ENCODE measurements at places on chromosomes 12 and 14. TPM values are rescaled to one million over a fixed set of nuclear protein-coding genes. Genes with fewer than 3 reads are reported as not detected.

- no peak for DNase-seq
Measured at GRCh38 chr14:42855085-42855484, 1248.4 kb downstream of the LRFN5 start.

DNA sequence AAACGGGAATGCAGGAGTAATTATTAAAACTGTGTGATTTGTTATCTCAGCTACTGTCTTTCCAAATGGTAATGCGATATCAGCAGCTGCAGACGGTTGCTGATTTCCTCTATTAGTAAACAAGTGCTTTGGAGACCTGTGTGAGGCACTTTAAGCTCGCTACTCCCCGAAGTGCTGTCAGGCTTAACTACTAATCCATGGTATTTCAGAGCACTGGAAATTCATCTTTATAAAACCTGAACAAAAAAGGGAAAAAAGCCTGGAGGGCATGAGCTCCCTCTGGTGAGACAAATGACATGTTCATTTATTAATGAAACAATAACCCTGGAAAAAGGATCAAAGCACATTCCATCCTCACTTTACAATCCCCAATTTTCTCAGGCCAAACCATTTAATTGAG lies 143.6 kb upstream of the OTX2 start:
- DNase-seq, result no peak

DNA sequence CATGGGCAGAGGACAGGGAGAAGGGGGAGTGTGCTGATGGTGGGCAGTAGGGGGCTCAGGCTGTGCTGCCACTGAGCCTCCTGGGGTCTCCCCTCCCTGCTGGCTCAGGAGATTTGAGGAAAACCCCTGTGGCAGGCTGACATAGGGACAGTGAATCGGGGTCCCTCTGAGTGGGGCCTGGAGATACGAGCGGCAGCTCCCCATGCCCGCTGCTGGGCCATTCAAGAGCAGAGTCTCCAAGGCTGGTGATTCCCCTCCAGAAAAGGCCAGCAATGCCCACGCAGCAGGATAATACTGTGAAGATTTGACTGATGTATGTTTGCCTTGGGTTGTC lies 288.7 kb upstream of the SFSWAP start:
- no peak for DNase-seq

GRCh38 chr12:49296034-49296835 lies 1.3 kb downstream of the PRPH start:
- DNase-seq, result no peak

DNA sequence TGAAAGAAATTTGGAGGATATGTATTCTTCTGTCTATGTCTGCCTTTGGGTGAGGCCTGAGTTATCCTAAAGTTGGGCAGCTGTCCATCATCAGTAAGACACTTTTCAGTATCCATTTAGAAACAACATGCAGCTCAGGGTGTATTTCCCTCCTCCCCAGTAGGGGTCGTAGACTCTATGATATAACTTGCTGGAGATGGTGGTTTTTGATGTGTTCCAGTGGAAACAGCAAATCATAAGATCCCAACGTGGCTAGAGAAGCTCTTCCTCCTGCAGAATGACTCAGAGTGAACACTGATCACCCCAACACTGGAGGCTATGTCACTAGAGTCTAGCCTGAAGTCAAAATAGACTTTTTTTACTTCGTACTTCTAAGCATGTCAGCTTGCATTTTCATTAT lies 331.6 kb upstream of the STXBP6 start:
- no peak for DNase-seq

DNA sequence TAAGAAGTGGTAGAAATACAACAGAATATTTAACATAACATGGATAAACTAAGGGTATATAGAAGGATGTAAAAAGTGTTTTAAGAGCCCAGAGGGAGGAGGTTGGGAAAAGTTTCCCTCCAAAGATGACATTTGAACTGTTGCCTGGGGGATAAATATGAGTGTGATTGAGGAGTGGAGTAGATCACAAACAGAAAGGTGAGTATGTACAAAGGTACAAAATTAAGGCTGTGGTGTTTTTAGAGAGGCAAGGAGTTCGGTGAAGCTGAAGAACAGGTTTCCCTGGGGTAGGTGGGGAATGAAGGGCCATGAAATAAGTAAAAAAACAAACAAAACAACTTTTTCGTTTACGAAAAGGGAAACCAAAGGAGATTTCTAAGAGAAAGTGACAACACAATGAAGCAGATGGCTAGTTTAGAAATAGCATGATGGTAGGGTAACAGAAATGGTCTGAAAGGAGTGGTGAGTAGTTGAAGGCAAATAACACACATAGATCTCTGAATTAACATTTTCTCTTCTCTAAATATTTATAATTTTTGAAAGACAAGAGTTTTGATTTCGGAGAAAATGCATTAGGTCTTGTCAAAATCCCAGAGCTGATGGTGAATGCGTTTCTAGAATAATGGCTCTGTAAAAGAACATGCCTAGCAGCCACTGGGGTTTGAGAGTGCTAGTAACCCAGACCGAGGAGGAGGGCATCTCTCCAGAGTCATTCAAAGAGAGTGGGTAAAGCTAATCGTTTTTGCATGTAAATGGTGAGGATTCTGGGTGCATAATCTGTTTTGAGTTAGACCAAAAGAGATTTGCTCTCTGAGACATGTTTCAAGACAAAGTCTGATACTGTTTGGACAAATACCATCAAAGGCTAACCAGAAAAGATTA lies 240.4 kb upstream of the DCN start:
- no peak for DNase-seq

GRCh38 chr12:115121053-115121452 lies 437.1 kb upstream of the TBX3 start:
- DNase-seq, result no peak

- no peak for DNase-seq
Measured at GRCh38 chr14:77296906-77297305, 23.8 kb downstream of the POMT2 start.

DNA sequence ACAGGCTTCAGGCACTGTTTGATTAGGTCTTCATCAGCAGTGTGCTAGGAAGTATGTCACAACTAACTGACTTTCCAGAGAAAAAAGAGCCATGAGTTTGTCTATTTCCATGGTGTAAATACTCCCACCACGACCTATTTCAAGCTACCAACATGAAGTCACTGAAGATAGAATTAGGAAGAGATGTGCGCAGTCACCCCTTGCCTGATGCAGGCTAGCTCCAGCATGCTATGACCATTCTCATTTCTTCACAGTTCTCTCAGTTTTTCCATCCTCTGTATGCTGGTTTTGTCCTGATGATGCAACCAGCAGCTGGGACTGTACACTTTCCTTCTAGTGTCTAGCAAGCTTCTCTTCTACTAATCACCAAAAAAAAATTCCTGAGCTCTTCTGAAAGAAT lies 191.6 kb upstream of the NUDT4 start:
- DNase-seq, result no peak

- peak; percentile 57 for DNase-seq
Measured at GRCh38 chr14:28785096-28785952, 18.7 kb downstream of the FOXG1 start.

DNA sequence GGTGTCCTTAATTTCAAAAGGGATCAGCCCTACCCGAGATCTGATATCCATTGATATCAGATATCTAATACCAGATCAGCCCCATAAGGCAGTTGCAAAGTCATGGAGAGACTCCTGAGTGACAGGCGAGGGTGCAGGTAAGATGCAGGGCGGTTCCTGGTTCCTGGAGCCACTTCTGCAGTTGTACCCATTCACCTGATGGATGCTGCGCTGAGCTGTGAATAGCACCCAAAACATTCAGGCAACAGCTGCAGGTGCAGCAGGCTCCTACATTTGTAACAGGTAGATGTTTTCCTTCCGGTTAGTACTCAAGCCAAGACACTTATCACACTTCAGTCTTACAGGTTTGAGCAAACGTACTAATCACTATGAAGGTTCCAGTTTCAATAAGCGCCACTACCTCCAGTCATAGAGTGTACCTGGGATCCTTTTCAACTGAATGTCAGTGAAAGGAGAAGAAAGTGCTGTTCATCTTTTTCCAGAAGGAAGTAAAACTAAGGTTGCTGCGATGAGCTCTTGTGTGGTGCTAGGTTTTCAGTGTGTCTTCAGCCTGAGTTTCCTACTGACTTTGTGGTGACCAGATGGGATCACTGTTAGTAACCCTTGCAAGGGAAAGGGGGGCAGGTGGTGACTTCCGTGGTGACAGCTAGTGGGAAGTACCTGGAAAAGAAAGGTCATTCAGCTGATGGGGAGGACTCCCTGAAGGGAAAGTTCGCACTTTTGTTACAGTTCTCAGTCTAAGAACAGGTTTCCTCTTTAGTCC lies 1.9 kb downstream of the ATP6V0A2 start:
- DNase-seq, result no peak

GRCh38 chr12:42396473-42397259 lies 70.7 kb downstream of the PPHLN1 start:
- DNase-seq, result no peak

GRCh38 chr12:108583991-108584390 lies 13.9 kb downstream of the TMEM119 start:
- no peak for DNase-seq

- DNase-seq, result no peak
Measured at GRCh38 chr12:24081092-24081529, 131.6 kb upstream of the SOX5 start.

- DNase-seq, result no peak
Measured at GRCh38 chr14:81172353-81172752, 48.4 kb downstream of the GTF2A1 start.

BMAL2 gene
- total RNA-seq, result 62.2 TPM

SIVA1 gene
- 21.2 TPM for total RNA-seq

NTS gene
- 1.2 TPM for total RNA-seq

CLEC9A gene
- total RNA-seq, result not detected

WNT1 gene
- total RNA-seq, result not detected

SLC6A15 gene
- 119 TPM for total RNA-seq

All from occipital lobe (tissue), 3 donors.